ENCODE measurements at places on chromosomes 16 and 17.

DNA sequence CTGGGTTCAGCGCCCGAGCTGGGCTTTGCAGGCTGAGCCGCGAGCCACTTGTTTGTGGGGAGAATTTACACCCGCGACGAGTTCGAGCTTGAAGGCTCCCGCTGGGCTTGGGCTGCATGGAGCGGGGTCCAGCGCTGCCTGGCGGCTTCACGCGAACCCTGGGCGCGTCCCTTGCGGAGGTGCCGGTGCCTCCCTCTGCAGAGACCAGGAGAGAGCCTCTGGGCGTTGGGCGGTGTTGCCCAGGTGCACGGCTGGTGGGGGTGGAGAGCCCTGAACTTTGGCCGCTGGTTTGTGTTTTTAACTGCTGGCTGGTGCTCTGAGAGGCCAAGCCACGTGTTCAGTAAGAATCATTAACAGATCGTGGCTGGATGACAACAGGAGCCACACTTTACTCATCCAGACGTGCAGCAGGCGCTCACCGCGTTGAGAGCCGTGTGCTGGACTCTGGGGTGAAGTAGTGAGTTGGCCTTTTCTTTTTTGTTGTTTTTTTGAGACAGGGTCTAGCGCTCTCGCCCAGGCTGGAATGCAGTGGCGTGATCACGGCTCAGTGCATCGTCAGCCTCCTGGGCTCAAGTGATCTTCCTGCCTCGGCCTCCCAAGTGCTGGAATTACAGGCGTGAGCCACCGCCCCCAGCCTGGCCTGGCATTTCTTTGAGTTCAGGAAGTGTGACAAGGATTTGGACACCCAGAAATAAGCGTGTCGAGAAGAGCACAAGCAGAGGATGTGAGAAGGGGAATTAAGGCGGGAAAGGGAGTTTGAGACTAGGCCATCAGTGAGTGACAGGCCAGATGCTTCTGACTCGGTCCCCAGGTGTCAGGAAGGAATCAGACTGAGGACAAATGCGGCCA, 827 bp downstream of the CDK10 start:
- no peak for DNase-seq

- no peak for DNase-seq
Measured at GRCh38 chr16:80034469-80034826, 433.9 kb upstream of the MAF start.

DNA sequence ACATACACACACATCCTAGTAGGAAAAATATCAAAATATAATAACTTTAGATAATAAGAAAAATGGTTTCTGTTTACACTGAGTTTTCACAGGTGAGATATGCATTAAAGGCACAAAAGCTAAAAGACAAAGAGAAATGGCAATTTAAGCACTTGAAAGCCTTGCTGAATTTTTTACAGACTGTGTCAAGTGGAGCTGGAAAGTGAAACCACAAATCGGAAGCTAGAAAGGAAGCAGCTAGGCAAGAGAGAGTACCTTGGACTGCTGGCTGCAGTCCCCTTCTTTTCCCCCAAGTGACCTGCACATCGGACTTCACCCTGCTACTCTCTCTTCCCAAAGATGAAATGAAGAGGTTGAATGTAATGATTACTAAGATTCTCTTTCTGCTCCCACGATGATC, 135.1 kb downstream of the CDH13 start:
- DNase-seq = no peak

GRCh38 chr16:5019775-5020174, 14.0 kb downstream of the NAGPA start:
- no peak for DNase-seq

GRCh38 chr16:76278086-76278485, 885 bp downstream of the CNTNAP4 start:
- no peak for DNase-seq

DNA sequence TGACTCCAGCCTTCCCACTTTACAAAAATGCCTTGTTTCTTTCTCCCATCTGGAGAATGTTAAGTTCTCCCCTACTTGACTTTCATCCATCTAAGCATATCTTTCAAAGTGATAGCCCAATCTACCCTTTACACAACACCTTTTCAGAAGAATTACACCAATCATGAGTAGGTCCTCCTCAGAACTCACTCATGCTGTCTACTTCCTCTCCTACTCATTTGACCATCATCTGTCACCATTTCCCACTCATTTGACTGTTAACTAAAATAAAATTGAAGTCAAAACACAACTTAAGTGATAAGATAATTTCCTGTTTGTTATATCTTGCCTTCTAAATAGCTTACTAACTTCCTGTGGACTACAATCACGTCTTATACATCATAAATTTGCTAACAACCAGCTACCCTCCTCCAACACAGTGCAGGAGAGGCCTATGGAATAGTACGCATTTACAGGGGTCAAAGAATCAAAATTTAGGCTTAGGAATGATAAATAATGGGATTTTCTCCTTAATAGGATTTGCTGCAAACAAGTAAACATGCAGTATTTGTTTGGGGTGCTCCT, 16.1 kb downstream of the KCNJ16 start:
- DNase-seq = no peak
